ENCODE measurements at places on chromosomes 16 and 17.

GRCh38 chr17:565521-565920, 149.1 kb downstream of the VPS53 start:
- no peak for DNase-seq

- DNase-seq = no peak
These were observed 53.5 kb downstream of the MARCHF10 start for GRCh38 chr17:62754631-62755030.

GRCh38 chr17:3750296-3750695, 26.6 kb downstream of the HASPIN start:
- no peak for DNase-seq

DNA sequence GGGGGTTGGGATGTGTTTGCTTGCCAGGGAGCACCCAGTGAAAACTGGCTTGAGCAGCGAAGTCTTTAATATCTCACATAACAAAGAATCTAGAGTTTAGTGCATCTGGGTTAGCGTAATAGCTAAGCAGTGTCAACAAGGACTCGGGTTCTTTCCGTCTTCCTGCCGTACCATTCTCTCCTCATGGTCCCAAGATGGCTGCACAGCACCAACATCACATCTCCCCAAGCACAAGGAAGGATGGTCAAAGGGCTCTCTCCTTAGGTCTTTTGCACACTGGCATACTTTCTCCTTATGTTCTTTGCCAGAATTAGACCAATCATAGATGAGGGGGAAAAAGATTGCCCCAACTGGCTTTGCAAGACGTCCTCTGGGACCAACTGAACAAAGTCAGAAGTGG, 30.9 kb downstream of the CRISPLD2 start:
- no peak for DNase-seq

- DNase-seq = no peak
These were observed 2.1 kb upstream of the TOM1L1 start for GRCh38 chr17:54898576-54898975.

GRCh38 chr17:69913616-69914015, 161.4 kb upstream of the KCNJ16 start:
- DNase-seq = no peak

GRCh38 chr16:84247331-84247730, 7.5 kb upstream of the KCNG4 start:
- DNase-seq = no peak

- DNase-seq = no peak
These were observed 28.3 kb downstream of the TBCD start for GRCh38 chr17:82780195-82780594.

GRCh38 chr17:49898366-49899190, 50.7 kb upstream of the TAC4 start:
- no peak for DNase-seq

- DNase-seq = no peak
These were observed 5.8 kb upstream of the ABCA9 start for GRCh38 chr17:69066482-69066881.

GRCh38 chr17:36720131-36720530, 118.7 kb downstream of the MRM1 start:
- DNase-seq = no peak

DNA sequence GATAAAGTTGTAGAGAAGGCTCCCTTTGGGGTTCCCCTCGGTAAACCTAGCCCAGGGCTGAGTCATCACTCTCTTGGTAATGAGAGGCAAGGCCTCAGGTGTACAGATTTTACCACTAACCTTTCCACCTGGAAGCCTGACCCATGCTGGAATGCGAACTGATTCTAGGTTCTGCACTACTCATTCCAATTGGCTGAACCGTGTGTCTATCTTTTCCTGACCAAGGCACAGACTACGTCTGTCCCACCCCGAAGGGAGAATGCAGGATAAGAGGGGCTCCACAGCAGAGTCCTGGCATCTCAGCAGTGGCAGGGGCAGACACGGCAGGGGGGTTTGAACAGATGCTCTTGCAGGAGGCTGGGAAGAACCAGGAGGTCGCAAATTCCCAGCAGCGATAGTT, 65.4 kb upstream of the B4GALNT2 start:
- no peak for DNase-seq

GRCh38 chr17:48593840-48594537, 410 bp upstream of the HOXB5 start:
- peak; percentile 87 for DNase-seq

GRCh38 chr17:14919631-14920213, 345.4 kb downstream of the PMP22 start:
- no peak for DNase-seq

DNA sequence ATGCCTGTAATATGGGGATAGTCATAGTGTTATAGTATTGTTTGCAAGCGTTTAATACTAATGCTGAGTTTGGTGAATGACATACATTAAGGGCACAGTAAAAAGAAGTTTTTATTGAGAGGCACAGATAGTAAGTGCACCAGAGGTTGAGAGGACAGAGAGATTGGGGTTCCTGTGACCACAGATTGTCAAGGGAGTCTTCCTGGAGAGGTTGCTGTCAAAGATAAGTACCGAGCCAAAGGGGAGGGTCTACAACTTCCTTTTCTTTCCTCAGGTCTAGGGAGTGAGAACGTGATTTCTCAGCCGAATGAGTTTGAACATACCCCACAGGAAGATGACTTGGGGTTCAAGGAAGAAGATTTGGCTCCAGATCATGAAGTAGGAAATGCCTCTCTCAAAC, 1.8 kb downstream of the ZNF48 start:
- DNase-seq = no peak

- DNase-seq = no peak
These were observed 170.3 kb downstream of the CHD9 start for GRCh38 chr16:53224951-53225533.

- no peak for DNase-seq
These were observed 9.1 kb upstream of the SLC35B1 start for GRCh38 chr17:49716668-49717364.

- DNase-seq = no peak
These were observed 65.1 kb downstream of the WSCD1 start for GRCh38 chr17:6135236-6135635.

GRCh38 chr17:73971127-73971526, 232.4 kb upstream of the RPL38 start:
- no peak for DNase-seq

- DNase-seq = peak; percentile 98
These were observed at the start of gene CDK12 for GRCh38 chr17:39461113-39461925. CDK12 (plus strand) TSS chr17:39461486; CDS start chr17:39462072, 586 bp downstream.

DNA sequence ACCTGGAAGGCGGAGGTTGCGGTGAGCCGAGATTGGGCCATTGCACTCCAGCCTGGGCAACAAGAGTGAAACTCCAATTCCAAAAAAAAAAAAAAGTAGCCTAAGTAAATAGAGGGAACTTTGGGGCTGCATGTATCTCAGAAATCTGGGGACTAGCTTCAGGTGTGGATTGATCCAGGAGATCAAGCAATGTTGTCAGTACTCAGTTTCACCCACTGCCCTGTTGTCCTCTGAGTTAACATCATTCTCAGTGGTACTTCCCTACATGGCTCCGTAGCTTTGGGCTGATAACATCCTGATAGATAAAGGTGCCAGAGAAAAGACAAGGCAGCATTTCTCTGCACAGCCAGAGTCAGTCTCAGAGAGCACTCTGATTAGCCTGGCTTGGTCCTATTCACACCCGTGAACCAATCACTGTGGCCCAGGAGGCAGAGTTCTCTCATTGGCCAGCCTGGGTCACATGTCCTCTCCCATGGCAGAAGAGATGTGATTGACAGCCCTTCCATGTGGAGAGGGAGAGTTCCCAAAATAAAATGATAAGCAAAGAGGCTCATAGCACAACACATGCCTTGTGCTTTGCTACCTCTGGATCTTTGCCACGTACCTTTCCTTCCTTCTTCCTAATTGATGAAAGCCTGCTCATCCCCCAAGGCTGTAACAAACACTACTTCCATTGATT, 99.6 kb downstream of the ABCC1 start:
- DNase-seq = no peak

DNA sequence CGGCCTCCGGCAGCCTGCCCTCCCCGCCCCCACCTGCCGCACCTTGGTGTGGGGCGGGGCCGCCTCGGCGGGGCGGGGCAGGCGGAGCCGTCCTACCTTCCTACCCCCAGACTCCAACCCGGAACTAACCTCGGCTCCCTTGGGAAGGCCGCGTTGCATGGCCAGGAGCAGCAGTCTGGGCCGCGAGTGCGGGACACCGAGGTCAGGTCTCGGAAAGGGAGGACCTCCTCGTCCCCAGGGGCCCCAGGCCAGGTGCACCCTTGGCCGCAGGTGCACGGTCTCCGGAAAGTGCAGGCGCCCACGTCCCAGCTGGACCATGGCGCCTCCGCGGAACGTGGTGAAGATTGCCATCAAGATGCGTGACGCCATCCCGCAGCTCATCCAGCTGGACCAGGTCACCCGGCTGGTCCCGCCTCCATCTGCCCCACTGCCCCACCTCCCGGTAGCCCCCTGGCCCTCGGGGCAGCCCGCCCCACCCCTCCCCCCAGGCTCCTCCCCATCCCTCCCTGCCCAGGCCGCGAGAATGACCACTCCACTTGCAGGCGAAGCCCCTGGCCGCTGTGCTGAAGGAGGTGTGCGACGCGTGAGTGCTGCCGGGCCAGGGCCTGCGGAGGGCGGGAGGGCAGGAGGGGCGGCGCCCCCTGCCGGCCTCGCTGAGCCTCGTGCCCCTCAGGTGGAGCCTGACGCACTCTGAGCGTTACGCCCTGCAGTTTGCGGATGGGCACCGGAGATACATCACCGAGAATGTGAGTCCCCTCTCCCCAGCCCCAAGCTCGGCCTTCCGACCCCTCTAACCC, at the start of gene ELMO3:
Gene ELMO3, plus strand, starts transcription at position 121 of the 797 bp plus-strand sequence. Its CDS starts 196 bp downstream, at position 317.
- DNase-seq = no peak
